ENCODE measurements at places on chromosomes 4 and X.

DNA sequence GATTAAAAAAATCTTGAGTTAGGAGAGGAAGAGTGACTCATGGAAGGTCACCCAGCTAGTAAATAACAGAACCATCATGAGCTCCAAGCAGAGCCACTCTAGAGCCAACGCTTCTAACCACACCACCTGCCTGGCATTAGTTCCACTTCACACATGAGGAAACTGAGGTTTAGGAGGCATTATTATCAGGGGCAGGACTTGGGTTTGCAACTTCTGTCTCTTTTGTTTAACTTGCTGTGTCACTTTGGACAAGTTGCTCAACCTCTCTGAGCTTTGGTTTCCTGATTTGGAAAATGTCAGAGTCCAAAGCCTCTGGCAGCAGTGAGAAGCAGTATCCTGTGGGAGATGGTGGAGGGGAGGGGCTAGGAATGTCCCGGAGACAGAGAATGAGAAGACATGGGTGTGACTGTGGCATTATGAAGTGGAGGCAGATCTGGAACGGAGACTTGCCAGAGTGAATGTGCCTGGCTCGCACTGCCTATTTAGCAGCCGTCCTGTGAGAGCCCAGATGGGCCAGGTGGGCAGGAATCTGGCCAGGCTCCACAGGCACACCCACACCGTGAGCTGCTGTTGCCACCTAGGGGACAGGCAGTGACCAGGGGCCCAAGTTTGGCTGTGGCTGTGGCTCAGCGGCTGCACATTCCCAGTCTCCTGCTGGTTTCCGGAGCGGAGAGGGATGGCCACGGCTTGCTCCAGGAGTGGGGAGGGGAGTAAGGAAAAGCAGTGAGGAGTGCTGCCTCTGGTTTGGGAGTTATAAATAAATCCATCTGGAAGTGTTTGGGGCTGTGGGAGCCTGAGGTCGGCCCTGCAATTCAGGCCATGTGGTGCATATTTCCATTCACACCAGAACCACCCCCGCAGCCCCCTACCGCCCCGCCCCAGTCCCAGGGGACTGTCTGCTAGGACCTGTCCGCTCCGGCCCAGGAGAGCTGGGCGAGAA is 93.4 kb downstream of the NHSL2 start:
- no peak for DNase-seq

DNA sequence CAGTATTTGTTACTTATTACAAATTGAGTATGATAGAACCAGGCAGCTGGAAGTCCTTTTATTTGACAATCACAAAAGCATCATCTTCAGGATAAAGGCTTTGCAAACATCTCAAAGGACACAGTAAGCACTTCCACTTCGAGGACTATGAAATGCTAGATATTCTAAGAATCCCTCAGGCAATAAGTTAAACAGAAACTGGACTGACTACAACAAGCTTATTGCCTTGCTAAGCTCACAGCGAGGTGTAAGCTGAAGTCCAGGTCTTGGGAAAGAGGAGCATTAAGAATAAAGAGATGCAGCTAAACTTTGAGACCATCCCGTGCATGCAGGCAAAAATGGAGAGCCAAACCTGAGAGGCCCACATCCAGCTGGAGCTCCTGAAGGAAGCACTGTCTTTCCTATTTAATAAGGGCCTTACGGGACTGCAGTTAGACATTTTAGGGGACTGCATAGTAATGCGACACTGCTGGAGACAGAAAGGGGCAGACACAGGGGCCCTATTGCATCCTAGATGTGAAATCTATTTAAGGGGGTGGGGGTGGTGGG is 38.7 kb downstream of the DCHS2 start:
- DNase-seq = no peak

- DNase-seq = no peak
Observed at GRCh38 chr4:66572949-66573348, 902.7 kb upstream of the EPHA5 start.

DNA sequence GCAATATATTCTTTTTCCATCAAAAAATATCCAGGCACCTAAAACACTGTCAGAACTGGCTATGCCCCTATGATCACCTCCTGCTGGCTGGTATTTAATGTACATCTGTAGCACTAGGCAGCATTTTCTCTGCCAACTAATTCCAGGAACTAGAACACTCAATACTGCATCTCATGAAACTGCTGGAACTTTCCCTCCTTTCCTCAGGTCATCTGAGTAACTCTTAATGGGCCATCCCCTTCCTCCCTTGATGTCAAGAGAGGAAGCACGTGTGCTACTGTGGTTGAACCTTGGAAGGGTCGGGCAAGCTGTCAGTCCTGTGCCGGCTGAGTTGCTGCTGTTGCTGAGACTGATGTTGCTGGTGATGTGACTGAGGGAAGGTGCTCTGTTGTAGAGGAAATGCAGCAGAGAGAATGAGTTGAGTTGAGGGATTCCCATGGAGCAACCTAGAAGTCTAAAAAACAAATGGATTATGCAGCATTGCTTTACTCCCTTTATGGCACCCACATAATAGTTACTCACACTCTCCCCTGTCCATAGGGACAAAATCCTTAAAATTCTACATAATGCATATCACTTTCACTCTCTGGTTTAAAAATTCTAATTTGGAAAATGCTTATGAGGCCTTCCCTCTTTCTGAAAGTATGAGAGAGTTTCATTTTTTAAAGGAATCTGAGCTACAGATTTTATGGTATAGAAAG is 39.5 kb downstream of the TMEM165 start:
- no peak for DNase-seq

DNA sequence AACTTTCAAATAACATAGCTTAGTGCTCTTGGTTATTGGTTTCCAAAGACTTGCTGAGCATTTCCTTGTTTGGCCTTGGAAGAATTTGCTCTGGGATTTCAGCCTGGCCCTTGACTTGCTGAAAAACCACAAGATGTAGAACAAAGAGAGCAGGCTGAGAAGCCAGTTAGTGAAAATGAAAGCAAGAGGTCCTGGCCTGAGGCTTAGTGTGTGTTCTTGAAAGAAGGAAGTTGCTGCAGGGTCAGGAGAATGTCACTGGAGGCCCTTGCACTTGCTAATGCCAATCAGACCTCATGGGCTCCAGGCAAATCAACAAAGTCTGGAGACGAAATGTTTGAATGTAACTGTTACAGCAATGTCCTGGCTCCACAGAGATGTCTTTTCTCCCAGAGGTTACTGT is 79.4 kb downstream of the SYNPO2 start:
- no peak for DNase-seq

DNA sequence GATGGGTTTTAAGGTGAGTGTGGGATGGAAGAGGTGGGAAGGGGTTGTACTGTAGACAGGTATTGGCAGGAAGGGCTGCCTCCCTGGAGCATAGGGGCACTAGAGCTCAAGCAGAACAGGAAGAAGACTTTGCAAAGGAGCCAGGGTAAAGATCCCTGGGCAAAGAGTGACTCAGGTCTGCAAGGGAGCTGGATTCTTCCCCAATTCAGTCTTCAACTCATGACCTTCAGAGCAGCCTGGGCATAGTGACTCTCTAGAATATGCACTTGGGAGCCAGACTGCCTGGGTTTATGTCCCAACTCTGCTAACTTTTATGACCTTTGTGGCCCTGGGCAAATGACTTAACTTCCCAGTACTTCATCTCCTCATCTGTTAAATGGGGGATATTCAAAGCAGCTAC is 4.0 kb downstream of the LONRF3 start:
- DNase-seq = no peak

- DNase-seq = no peak
Observed at GRCh38 chrX:15416133-15416993, 32.1 kb upstream of the VEGFD start.

DNA sequence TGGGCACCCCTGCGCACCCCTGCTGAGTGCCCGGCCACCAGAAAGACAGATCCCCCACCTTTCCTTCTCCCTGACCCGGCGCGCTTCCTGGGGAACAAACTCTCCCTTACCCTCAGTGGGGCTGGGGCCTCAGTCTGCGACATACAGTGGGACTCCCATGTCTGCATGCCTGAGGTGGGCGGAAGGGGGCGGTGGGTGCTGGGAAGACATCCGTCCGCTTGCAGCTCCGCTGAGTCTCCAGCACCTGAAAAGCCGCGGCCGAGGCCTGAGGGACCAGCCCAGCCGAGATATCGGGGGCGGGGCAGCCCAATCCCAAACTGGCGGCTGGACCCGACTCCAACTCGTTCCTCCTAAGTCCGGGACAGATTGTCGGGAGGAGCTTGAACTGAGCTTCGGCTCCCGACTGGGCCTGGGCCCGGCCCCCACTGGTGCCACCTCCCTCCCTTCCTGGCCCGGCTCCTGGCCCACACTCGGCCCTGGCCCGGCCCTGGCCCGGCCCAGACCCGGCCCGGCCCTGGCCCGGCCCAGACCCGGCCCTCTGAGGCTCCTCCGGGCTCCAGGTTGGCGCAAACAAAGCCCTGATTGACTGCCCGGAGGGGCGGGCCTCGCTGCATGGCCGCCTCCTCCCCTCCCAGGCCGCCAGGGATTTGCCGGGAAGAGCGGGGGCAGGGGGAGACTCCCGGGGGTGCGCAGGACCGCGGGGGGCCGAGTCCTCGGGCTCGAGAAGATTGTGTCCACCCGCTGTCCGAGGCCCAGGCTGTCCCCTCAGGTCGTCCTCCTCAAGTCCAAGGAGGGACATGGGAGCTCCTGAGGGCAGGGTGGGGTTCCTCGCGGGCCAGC is 877 bp upstream of the SLC16A2 start:
- DNase-seq = no peak

All from stimulated activated CD4-positive, alpha-beta T cell treated with anti-CD3 and anti-CD28 coated beads, Interleukin-1b, Interleukin-23, amount 100 ng/mL, for 24 hours (primary cell).